CD4-positive, alpha-beta T cell (primary cell): ENCODE measurements at places on chromosomes 6 and 20. TPM values are rescaled to one million over a fixed set of nuclear protein-coding genes. Genes with fewer than 3 reads are reported as not detected.

DNA sequence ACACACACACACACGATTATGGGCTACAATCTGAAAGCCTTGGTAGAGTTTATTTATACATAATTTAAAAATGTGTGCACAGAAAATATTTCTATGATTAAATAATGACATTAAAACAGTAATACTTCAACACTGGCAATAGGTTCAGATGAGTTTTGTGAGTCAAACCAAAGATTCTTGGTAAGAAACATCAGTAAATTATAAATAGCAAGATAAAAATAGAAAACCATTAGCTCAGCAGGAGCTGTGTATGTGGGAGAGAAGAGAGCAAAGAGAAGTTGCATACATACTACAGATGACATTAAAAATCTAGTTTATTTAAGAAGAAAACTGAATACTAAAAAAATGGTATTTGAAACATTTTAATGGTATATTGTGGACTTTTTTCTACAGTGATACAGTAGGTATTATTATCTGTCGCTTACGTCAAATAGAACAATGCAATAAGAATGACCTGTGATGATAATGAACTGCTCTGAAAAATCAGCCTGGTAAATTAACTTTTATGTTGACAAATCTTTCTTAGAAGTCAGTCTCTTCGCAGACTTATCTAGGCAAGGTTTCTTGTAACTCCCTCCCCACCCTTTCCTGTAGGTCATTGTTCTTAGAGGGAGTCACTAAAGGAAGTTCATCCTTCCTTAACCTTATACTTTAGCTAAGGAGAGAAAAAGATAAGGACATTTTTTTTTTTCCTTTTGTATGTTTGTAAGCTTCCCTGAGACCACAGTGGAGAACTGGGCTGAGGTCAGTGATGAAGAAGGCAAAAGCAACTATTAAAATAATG, 149.3 kb downstream of the GJA1 start:
- no peak overlapping the region for H3K27ac ChIP-seq
- no peak for DNase-seq
- no peaks in the 10 kb centered on the region for H3K36me3 ChIP-seq

DNA sequence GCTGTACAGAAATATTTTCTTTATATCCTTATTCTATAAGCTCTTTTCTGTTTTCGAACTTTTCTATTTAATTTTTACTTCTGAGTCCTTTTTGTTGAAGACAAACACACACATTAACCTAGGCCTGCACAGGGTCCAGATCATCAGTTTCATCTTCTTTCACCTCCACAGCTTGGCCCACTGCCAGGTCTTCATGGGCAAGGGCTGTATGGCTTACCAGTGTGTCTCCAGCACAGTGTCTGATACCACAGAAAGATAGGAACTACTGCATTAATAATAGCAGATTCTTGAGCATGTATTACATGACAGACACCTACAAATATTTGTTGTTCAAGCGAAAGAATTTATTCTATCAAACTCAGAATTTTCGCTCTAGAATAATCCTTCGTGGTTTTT, 24.4 kb downstream of the QKI start:
- no peaks in the 10 kb centered on the region for H3K27me3 ChIP-seq
- H3K36me3 ChIP-seq: no peaks in the 10 kb centered on the region
- peaks cover 3% of the 10 kb centered on the region for H3K4me1 ChIP-seq
- DNase-seq: peak; percentile 58

DNA sequence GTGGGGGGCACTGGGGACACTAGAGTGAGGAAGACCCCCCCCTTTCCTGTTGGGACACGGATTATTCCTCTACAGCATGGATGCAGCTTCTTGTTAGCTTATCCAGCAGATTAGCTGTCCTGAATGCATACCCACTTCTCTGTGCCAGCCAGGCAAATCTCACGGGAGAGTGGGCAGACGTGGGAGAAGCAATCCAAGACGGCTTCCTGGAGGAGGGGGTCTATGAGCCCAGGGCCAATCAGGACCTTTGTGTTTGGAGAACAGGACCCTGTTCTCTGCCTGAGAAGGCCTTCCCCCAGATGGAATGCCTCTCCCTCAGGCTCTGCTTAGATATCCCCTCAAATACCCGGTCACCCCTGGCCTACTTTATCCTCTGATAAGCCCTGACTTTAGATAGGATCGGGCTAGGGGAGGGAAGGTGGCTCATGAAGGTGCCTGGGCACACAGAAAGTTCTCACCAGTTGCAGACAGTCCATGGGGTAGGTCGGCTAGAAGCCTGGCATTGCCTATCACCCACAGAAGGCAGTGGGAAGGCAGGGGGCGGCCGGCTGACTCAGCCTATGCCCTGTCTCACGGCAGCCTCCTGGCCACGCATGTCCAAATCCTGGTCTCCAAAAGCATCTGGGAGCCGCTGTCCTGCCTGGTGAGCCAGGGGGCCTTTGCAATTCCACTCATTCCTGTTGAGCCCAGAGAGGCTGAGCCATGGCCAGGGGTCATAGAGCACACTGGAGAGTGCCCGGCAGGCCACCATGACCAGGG, 34.7 kb downstream of the SUN5 start:
- no peaks in the 10 kb centered on the region for H3K27me3 ChIP-seq
- H3K27ac ChIP-seq: peak overlapping the region; percentile 87
- H3K36me3 ChIP-seq: no peaks in the 10 kb centered on the region
- no peak overlapping the region for H3K4me3 ChIP-seq

DNA sequence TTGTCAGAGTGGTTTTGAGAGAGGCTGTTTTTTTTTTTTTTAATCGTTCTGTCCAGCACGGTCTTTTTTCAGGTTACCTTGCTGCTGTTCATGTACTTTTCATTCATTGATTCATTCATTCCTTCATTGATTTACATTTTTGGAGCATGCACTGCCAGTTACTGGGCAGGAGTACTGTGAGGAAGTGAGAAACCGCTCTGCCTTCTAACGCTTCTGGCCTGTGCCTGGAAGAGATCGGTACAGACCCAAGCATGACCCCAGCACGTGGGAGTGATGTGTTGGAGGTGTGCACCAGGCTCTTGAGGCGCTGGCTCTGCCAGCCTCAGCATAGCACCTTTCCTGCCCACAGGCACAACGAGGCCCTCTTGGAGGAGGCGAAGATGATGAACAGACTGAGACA, 9.1 kb downstream of the RIPK1 start:
- H3K36me3 ChIP-seq: peaks cover 69% of the 10 kb centered on the region
- no peak for DNase-seq
- no peaks in the 10 kb centered on the region for H3K27me3 ChIP-seq
- no peak overlapping the region for H3K27ac ChIP-seq
- no peak overlapping the region for H3K4me3 ChIP-seq

DNA sequence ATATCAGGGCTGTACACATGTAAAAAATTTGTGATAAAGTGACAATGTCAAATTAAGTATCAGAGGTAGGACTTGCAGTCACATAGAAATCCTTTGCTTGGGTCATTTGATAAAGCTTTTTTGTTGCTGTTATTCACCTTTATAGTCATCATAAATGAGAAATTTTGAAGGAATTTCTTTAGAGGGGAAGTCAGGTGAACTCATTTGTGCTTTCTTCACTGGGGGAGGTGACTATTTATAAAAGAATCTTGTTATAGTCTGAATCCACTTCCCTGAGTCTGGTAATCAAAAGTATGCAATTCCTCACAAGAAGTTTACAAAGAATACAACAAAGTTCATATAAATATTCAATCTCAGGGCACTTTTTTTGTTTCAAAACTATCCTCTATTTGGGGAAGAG, 47.7 kb downstream of the FRK start:
- H3K4me1 ChIP-seq: no peaks in the 10 kb centered on the region
- no peak overlapping the region for H3K4me3 ChIP-seq
- peaks cover 9% of the 10 kb centered on the region for H3K27me3 ChIP-seq
- H3K36me3 ChIP-seq: no peaks in the 10 kb centered on the region
- no peak overlapping the region for H3K27ac ChIP-seq

DNA sequence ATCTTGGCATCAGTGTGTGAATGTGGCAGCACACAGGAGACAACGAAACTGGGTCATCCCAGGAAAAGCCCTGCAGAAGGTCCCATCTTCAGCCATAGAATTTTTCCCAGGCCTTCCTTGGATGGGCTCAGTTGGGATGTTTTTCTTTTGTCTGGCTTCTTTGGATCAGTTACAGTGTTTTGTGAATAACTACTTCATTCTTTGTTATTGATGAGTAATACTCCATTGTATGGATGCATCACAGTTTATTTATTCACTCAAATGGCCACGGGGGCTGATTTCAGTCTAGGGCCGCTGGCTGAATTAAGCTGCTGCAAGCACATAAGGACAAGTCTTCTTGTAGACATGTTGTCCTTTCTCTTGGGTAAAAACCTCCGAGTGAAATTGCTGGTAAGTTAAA, 81.3 kb upstream of the CD93 start:
- no peak overlapping the region for H3K27ac ChIP-seq
- no peak overlapping the region for H3K4me3 ChIP-seq
- no peaks in the 10 kb centered on the region for H3K36me3 ChIP-seq
- no peaks in the 10 kb centered on the region for H3K4me1 ChIP-seq
- H3K27me3 ChIP-seq: no peaks in the 10 kb centered on the region
- DNase-seq: no peak

OR12D3 gene
- not detected for total RNA-seq

PDE7B gene
- total RNA-seq: 0.25 TPM

CYP39A1 gene
- not detected for total RNA-seq

COL21A1 gene
- total RNA-seq: not detected

SLC22A1 gene
- total RNA-seq: 0.89 TPM

CSE1L gene
- total RNA-seq: 30.0 TPM
